ENCODE measurements at places on chromosomes 4 and X.

DNA sequence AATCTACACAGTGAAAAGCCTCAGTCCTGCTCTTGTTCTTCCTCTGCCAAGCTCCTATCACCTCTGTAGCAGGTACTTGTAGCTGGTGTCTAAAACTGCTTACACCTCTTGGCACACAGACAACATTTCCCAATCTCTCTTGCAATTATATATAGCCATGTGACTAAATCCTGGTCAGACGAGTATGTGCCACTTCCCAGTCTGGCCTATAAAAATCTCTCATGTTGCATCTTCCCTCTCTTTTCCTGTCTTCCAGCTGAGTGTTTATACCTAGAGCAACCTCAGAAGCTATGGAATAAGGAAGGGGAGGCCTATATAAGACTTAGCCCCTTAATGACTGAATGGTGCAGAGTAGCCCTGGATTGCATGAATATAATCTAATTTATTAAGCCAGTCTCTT, 105.8 kb downstream of the RNF150 start:
- no peak for DNase-seq

DNA sequence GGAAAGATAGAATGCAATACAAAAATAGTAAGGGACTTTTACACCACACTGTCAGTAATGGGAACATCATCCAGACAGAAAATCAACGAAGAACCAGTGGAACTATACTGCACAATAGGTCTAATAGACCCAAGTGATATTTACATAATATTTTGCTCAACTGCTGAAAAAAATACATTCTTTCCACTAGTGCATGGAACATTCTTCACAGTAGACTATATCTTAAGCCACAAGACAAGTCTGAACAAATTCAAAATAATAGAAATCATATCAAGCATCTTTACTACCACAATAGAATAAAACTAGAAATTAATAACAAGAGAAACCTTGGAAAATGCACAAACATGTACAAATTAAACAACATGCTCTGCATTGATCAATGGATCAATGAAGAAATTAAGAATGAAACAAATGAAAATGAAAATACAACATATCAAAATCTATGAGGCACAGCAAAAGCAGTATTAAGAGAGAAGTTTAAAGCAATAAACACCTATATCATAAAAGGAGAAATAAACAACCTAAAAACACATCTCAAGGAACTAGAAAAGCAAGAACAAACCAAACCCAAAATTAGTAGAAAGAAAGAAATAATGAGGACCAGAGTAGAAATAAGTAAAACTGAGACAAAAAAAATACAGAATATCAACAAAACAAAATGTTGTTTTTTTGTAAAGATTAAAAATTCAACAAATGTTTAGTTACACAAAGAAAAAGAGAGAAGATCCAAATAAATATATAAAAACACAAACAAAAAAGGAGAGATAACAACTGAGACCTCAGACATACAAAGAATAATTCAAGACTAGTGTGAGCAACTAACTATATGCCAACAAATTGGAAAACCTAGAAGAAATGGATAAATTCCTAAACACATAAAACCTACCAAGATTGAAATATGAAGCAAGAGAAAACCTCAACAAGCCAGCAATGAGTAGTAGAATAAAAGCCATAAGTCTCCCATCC, 51.5 kb upstream of the ANTXR2 start:
- no peak for DNase-seq

- no peak for DNase-seq
Measured at GRCh38 chr4:11201256-11201655, 227.4 kb downstream of the HS3ST1 start.

GRCh38 chr4:122968227-122968812, 45.9 kb upstream of the NUDT6 start:
- no peak for DNase-seq

- peak; percentile 15 for DNase-seq
Measured at GRCh38 chr4:174398728-174399127, 115.0 kb downstream of the CEP44 start.

- DNase-seq, result peak; percentile 47
Measured at GRCh38 chrX:41240509-41240908, 93.5 kb upstream of the DDX3X start.

DNA sequence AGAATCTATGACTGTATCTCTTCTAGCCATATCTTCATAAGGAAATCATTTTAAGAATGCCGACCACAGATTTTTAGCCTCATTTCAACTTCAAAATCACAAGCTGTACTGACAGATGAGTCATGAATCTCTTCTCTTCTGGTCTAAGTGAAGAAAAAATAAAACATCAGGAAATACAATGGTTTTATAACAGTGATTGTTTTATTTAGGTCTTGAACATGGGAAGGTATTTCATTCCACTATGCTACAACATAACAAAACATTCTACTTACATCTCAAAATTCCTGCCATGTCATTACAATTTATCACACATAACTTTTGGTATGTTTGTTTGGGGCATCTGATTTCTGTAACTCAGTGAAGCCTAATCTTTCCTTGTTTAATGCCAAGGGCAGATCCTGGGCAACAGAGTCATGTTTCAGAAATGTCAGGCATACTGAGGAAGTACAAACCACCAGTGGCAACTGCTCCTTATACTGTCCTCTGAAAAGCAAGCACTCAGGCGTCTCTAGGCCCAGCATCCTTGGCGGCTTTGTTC, 325.0 kb downstream of the PDHA2 start:
- DNase-seq, result no peak

DNA sequence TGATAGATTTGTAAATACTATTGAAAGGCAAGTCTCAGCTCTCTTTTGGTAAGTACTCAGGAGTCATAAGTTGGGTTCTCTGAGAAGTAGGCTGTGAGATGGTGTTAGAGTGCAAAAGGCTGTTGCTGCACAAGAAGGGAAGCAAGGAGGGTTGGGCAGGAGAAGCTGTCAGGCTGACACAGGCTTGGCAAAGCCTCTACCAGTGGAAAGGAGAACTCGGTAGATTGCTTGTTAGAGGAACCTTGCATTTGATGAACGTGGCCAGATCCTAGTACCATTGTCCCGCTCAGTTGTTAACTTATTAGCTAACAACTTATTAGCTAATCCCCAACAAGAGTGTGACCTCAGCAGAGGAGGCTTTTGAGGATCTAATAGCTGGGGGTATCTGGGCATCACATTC, 449.3 kb upstream of the BOD1L1 start:
- peak; percentile 3 for DNase-seq

- peak; percentile 63 for DNase-seq
Measured at GRCh38 chr4:55409468-55410171, 13.9 kb downstream of the TMEM165 start.

GRCh38 chr4:74961230-74961629, 28.3 kb downstream of the PARM1 start:
- DNase-seq, result no peak

DNA sequence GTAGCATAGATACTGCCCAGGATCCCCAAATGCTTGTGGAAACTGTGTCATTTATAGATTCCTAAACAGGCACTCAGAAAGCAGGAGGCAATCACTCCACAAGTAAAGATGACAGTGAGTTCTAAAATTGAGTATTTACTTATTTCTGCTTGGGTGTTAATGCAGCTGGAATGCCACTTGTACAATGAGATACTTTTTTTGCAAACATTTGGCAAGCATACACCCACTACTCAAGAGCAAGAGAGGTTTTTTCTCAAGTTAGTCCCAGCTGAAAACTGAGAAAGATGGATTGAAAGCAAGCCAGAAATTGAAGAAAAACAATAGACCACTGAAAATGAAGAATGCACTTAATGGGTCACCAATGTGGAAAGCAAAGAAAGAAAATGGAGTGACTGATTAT, 22.5 kb downstream of the GABRA3 start:
- no peak for DNase-seq

DNA sequence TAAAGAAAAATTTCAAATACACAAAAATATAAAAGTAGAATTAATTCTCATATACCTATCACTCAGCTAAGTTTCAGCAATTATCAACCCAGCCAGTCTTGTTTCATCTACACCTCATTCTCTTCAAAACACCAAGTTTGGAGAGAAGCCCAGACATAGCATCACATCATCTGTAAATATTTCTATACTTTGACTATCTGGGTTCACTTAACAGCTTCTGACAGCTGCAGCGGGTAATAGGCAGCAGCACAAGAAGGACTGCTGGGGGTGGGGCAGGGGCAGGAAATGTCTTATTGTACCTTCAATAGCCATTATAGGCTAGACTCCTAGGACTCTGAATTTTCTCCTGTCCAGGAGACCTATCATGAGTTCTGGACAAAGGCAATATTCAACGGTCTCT, 54.1 kb downstream of the PHF8 start:
- no peak for DNase-seq

DNA sequence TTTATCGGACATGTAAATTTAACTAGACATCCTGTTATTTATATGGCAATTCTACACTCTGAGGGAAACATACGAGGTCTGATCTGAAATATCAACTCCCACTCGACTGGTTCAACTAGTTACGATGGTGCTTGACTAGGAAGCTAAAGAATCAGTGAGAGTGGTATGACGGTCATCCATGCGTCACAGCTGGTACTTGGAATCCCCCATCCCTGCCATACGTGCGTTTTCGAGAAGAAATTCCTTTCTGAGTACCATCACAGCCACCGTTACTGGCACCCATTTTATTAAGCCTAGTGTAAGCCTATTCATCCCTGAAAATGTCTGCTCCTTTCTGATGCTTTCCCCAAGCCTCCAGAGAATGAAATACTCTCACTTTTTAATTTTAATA, 695 bp upstream of the PIGA start:
- peak; percentile 20 for DNase-seq

DNA sequence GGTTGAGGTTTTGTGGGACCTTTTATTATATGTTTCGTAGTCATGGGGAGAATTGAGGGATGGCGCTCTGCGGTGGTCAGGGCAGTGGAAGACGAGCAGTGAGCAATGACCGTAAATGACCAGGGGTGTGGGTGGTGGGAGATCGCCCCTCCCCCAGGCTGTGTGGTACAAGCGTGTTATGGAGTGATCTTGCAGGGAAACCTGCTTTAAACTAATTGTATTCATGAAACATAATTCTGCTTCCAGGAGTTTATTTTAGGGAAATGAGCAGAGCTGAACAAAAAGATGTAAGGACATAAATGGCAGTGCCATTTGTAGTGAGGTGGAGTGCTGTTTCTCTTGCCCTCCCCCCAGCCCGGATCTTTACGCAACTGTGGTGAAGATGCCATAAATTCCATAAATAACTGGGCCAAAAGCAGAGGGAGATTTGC, 20.2 kb downstream of the GYG2 start:
- DNase-seq, result no peak

- DNase-seq, result no peak
Measured at GRCh38 chr4:155241664-155242063, 33.2 kb downstream of the NPY2R start.

DNA sequence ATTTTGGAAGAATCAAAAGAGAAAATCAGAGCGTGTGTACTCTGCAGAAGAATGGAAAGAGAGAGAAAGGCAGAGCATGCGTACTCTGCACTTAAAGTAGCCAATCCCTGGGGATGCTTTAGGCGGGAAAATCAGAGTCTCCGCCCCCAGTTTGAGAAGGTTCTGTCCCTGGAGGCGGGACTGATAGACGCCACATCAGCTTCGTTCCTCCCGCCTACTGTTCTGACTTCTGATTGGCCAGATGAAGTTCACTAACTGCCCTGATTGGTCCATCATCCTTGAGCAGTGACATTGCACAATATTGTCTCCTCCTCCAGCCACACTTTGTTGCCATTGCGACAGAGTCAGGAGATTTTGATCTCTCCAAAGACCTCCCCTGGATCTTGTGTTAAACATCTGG, 23.8 kb downstream of the SSX1 start:
- peak; percentile 1 for DNase-seq

DNA sequence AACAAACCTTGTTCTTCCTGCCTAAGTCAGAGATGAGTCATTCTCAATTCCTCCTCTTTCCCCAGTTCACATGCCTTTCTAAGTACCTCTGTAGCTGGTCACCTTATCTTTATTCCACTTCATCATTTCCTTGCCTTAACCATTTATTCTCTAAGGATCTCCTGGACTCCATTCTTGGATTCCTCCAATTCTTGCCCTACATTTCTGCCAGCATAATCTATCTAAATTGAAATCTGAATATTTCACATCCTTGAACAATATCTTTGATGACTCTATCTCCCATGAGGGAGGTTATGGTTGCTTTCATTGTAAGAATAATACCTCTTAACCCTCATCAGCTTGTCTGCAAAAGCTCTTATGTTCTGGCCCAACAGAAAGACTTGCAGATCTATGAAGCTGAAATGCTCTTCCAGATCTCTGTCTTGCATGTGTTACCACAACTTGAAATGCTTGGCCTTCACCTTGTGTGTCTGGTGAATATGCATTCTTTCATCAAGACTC, 28.6 kb upstream of the PDE5A start:
- DNase-seq, result no peak

DNA sequence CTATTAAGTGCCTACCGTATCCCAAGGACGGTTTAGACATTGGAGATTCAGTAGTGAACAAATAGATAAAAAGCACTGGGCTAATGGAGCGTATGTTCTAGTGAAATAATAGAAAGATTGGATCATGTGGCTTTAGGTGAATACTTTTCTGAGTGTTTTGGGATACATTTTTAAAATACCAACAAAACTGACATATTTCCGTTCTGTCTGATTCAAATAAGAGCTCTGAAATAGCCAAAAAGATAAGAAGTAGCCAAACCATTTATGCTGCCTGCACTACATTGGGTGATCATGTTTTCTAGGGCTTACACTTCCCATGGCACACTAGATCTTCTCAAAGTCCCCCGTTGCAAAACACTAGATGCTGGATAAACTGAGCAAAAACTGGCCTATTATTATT, 14.2 kb downstream of the IGFBP7 start:
- no peak for DNase-seq
